Sigmoid colon (tissue), 7 donors: ENCODE measurements at places on chromosomes 11 and 22. TPM values are rescaled to one million over a fixed set of nuclear protein-coding genes. Genes with fewer than 3 reads are reported as not detected.

SYT7 gene
- 1.1 TPM for total RNA-seq

ELP4 gene
- total RNA-seq = 26.9 TPM

P2RX6 gene
- 1.1 TPM for total RNA-seq

CBX6 gene
- 47.2 TPM for total RNA-seq

NUP98 gene
- 158 TPM for total RNA-seq

DNA sequence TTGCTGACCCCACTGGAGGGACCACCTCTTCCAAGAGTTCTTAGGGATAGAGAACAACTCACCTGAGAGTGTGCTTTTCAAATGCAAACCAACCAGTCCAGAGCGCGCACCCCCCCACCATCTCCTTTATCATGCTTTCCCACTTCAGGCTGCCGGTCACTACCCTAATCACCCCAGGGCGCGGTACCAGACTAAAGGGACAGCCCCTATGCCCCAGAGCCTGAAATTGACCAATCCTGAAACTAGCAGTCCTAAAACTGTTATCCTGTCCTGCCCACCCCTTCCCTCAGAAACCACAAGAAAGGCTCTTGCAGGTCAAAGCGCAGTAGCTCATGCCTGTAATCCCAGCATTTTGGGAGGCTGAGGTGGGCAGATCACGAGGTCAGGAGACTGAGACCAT is 37.0 kb downstream of the NEAT1 start:
- DNase-seq = peak; percentile 58

DNA sequence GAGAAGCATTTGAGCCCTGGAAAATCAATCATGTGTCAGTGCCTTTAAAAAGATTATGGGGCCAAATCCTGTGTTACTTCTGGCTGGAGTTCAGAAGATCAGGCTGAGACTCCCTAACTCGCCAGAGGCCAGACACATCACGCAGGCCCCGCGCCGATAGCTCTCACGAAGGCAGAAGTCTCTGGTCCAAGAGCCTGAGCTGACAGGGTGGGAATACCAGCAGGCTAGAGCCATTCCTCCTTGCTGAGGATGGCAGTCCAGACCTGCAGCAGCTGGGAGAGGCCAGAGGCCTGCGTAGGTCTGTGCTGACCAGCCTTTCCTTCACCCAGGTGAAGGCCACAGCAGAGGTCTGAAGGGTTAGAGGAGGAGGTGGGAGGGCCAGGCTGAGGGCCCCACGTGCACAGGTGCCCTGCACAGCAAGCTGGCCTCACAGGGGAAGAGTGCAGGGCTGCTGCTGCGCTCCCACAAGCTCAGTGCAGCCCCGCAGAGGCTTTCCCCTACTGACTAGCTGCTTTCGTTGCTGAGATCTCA is 52.9 kb downstream of the ST14 start:
- peak; percentile 55 for DNase-seq

- no peak for DNase-seq
Observed at GRCh38 chr11:66938582-66939135, 19.5 kb downstream of the PC start.

DNA sequence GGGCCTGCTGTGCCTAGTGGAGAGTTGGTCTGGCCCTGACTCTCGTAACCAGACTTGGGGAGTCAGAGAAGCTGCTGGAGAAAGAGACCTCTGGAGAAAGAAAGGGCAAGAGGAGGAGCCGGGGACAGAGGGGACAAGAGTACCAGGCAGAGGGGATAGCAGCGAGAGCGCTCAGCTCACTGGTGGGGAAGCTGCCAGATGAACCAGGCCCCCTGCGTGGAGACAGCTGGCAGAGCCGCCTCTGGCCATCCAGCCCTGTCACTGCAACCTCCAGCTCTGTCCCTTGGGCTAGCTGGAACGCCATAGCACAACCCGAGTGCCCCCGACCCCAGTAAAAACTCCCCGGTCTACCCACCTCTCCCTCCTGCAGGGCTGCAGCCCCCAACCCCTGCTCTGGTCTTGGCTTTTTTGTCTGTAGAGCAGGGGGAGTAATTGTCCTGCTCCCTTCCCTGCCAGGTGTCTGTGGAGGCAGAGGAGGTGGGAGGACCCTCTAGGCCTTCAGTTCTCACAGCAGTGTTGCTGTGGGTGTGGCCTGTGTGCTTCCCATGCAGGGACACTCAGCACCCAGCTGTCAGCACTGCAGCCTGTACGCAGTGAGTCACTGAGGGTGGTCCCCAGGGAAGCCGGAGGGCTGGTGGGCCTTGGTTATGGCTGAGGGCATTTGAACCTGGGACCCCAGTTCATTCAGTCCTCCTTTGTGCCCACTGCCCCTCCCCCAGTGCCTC is 4.8 kb upstream of the SUN2 start:
- DNase-seq = no peak

- no peak for DNase-seq
Observed at GRCh38 chr11:88704485-88704884, 361.3 kb downstream of the GRM5 start.

DNA sequence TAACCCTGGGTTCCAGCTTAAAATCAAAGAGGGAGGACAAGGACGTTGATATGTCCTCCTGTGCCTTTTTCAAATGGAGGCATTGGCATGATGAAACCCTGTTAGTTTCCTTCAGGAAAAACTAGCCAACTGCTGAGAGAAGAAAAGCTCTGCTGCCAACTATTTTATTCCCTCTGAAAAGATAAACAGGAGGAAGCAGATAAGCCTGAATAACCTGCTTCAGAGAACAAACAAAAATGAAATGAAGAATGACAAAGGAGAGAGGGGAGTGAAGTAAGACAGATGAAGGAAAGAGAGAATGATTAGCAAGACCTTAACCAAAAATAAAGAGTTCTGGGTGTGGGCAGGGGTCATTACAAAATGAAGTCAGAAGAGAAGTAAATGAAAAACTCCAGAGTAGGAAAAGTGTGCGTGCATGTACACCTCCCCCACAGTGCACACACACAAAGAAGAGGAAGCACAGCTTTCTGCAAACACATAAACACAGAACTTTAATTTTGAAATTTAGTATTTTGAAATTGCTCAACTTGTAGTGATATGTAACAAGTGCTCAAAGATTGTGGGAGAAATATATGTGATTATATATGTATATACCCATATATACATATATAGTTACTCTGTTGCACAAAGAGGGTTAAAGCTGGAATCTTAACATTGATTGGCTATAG is 332.2 kb downstream of the LUZP2 start:
- no peak for DNase-seq

GRCh38 chr22:43199541-43199940 is 12.6 kb upstream of the TTLL12 start:
- no peak for DNase-seq
